Activated CD4-positive, alpha-beta T cell treated with anti-CD3 and anti-CD28 coated beads, Interleukin-2, amount 10 ng/mL, durations not matched to agents 24 days and 14 days (primary cell): ENCODE measurements at places on chromosomes 2 and 18. TPM values are rescaled to one million over a fixed set of nuclear protein-coding genes. Genes with fewer than 3 reads are reported as not detected.

TIA1 gene
- total RNA-seq = 104 and 105 TPM in 2 replicates

GEN1 gene
- 26.4 and 30.9 TPM in 2 replicates for total RNA-seq

DNAJC5G gene
- total RNA-seq = not detected in 2 replicates

ATP6V1C2 gene
- not detected in 2 replicates for total RNA-seq

HSBP1L1 gene
- total RNA-seq = 6.8 and 8.1 TPM in 2 replicates

NXPH2 gene
- not detected in 2 replicates for total RNA-seq

ACAA2 gene
- total RNA-seq = 69.7 and 72.1 TPM in 2 replicates

APOB gene
- not detected in 2 replicates for total RNA-seq

C18orf54 gene
- total RNA-seq = 10.9 and 12.8 TPM in 2 replicates

FAM161A gene
- total RNA-seq = 3.8 and 4.5 TPM in 2 replicates

COPS8 gene
- 60.1 and 67.5 TPM in 2 replicates for total RNA-seq

COL6A3 gene
- total RNA-seq = 27.6 and 28.7 TPM in 2 replicates

ABHD1 gene
- total RNA-seq = 0.23 and 0.28 TPM in 2 replicates

MRPL30 gene
- total RNA-seq = 29.0 and 31.2 TPM in 2 replicates

CDH7 gene
- total RNA-seq = not detected in 2 replicates

DSC2 gene
- not detected in 2 replicates for total RNA-seq

SPP2 gene
- not detected in 2 replicates for total RNA-seq

CNDP1 gene
- total RNA-seq = not detected in 2 replicates

CIB4 gene
- not detected in 2 replicates for total RNA-seq

RAX gene
- not detected in 2 replicates for total RNA-seq

RAD51AP2 gene
- not detected in 2 replicates for total RNA-seq

XDH gene
- total RNA-seq = not detected in 2 replicates

IL18RAP gene
- 15.0 and 16.9 TPM in 2 replicates for total RNA-seq

RSAD2 gene
- 2.0 and 2.4 TPM in 2 replicates for total RNA-seq

MPV17 gene
- total RNA-seq = 86.8 and 89.1 TPM in 2 replicates

FBXO15 gene
- total RNA-seq = 1.2 and 1.3 TPM in 2 replicates

CAPN13 gene
- total RNA-seq = not detected in 2 replicates

NYAP2 gene
- total RNA-seq = not detected in 2 replicates

FOXI3 gene
- not detected in 2 replicates for total RNA-seq

NLRC4 gene
- 0.19 and 0.24 TPM in 2 replicates for total RNA-seq

ADAM23 gene
- 0.05 and 0.38 TPM in 2 replicates for total RNA-seq

SCN2A gene
- total RNA-seq = not detected in 2 replicates

TOGARAM2 gene
- 4.8 and 6.7 TPM in 2 replicates for total RNA-seq

SERPINB12 gene
- not detected in 2 replicates for total RNA-seq

PLEK gene
- total RNA-seq = 0.26 and 0.62 TPM in 2 replicates

MTX2 gene
- 29.9 and 30.7 TPM in 2 replicates for total RNA-seq

CENPA gene
- 21.8 and 23.6 TPM in 2 replicates for total RNA-seq

IL36A gene
- 0.23 TPM in 1 of 2 replicates, not detected in the other for total RNA-seq

TXNDC2 gene
- not detected in 2 replicates for total RNA-seq

KLHL14 gene
- not detected in 2 replicates for total RNA-seq

TRIM54 gene
- 0.33 and 0.47 TPM in 2 replicates for total RNA-seq

COX5B gene
- total RNA-seq = 227 and 233 TPM in 2 replicates

CAPN14 gene
- 0.07 and 0.12 TPM in 2 replicates for total RNA-seq

RBM43 gene
- 2.5 and 3.4 TPM in 2 replicates for total RNA-seq

SERPINB13 gene
- total RNA-seq = not detected in 2 replicates

SFTPB gene
- total RNA-seq = not detected in 2 replicates

KIF5C gene
- 16.9 and 20.0 TPM in 2 replicates for total RNA-seq

ABCG8 gene
- total RNA-seq = not detected in 2 replicates
